ENCODE measurements at places on chromosomes 5 and 9.

GRCh38 chr5:57176350-57176857 is 2.5 kb downstream of the GPBP1 start:
- no peak for DNase-seq

GRCh38 chr5:107381189-107381856 is 289.4 kb downstream of the EFNA5 start:
- no peak for DNase-seq

DNA sequence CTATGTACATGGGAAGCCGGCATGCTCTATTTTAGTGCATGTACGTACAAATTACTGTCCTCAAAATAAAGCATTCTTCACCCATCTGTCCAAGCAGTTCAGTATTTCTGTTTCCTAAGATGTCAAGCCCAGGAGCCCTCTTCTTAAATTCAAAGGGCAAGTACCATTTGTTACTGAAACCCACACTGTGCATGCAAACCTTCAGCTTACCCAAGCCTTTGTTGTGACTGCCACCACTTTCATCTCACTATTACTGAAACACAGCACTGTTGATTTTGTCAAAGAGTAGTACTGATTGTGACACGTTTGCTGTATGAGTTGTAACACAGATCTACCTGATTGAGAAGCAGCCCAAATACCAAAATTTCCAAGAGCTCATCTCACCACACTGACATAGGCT is 390.4 kb upstream of the IZUMO3 start:
- no peak for DNase-seq

DNA sequence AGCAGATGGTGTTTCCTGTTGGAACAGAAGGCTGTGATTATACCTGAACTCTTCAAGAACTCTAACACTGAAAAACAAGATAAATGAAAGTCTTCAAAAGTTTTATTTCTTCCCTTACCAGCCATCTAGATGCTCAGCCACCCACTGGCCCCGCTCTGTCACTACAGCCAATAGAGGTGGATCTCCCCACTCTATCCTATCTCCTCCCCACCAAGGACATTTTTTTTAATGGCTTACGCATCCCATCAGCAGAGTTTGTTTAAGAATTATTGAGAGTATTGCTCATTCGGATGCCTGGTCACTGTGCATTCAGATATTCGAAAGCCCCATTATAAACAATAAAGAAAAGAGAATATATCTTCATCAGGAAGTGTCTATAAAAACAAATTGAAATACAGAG is 159.4 kb downstream of the RASEF start:
- no peak for DNase-seq

- no peak for DNase-seq
Measured at GRCh38 chr9:92035146-92035545, 80.1 kb downstream of the SPTLC1 start.

DNA sequence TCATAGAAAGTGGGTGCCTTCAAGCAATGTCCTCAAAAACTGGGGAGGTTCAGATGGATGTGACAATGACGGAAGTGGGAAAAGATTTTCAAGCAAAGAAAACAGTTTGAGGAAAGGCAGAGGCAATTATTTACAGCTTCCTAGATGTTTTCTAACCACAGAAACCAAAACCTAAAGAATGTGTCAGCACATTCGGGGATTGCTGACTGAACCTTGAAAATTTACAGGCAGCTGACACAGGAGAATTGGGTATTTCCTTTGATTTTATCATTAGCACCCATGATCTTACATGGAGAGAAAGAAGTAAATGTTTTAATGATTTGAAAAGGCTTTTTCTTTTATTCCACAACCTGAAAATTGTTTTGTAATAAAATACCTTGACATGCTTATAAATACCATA is 369.0 kb downstream of the ACTL7B start:
- no peak for DNase-seq

GRCh38 chr9:89168901-89169813 is 9.5 kb downstream of the SHC3 start:
- no peak for DNase-seq

DNA sequence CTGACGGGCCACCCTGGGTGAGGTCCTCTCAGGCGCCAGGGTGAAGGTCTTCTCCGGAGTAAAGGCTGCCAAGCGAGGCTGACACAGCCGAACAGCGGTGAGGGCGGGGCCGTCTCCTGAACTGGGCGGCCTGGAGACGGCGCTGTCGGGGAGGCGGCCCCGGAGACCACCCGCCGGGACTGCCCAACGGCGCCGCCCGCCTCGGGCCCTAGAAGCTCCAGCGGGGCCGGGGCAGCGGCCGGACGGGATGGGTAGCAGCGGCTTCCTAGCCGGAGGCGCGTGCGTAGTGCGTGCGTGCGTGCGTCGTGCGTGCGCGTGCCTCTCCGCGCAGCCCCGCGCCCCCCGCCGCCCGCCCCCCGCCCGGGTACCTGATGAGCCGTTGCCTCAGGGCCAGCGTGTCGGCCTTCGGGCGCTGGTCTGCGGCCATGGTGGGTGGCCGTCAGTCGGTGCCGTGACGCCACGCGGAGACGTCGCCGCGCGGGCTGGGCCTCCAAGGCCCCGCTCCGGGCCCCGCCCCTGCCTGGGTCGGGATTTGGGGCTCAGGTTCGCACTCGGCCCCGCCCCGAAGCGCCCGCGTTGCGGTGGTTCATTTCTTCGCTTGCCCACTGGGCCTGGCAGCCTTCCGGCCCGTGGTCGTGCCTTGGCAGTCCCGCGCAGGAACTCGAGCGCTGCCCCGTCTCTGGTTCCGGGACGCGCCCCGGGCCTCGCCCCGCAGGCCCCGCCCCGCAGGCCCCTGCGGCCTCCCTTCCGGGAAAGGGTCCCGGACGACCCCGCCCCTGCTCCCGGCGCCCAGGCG is at the start of gene PHYKPL:
Gene PHYKPL, minus strand, starts transcription at position 679 of the 796 bp plus-strand sequence. Its CDS starts 252 bp downstream, at position 427.
- DNase-seq, result peak; percentile 69

DNA sequence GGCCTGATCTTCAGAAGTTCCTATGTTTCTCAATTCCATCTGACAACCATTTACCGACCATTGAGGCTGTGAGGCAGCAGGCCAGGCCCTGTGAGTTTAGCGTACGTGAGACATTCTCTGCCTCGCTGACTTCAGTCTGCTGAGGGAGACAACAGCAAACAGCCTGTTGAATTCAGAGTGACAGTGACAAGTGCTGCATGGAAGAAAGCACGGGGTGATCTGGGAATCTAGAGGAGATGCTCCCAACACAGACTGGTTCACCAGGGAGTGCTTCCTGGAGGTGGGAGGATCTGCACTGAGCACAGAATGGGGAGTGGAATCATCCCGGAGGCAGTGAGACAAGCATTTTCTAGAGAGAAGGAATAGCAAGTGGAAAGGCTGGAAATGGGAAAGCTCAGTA is 10.0 kb upstream of the DDX41 start:
- no peak for DNase-seq

DNA sequence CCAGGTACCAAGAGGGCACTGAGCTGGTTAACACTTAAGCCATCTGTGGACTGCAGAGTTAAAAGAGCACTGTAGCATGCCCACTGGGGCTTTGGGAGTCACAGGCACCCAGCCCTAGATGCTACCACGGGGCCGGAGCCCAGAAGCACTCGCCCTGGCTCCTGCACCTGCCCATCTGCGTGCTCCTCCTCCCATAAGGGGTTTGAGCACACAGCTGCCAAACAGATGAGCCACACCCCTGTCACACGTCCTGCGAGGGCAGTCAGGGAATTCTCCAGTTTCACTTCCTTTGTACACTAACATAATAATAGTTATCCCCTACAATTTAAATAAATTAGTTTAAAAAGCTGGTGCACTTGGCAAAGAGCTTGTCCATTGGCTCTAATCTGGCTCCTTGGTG is 4.5 kb upstream of the PCA3 start:
- DNase-seq, result no peak

DNA sequence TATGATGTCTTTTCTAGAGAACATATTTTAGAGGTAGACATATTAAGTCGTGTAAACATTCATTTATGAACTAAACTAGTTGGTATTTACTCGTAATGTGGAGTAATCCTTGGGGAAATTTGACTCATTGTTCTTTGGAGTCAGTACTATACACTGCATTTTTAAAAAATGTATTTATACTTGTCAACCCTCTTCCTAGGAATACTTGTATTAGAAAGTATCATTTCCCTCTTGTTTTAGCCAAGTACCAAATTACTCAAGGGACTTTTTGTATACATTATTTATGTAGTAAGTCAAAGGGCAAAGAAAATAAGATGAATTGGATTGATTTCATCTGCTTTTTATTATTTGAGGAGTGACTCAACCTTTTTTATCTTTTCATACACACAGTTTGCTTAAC is 248.1 kb upstream of the IZUMO3 start:
- DNase-seq, result no peak

DNA sequence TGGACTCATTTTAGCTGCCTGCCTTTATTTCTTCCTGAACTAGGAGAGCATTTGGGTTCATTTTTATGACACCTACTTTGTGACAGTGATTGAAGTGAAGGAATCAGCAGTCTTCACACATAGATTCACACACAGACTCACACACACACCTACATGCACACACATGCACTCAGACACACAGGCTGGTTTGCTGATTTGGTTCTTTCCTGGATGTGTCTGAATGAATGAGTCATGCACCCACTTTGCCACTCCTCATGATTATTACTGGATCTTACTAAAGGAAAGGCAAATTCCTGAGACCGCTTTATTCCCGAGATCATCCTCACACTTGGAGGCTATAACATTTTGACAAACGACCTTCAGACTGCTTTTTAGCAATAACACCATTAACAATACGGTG is 529.5 kb downstream of the AGTPBP1 start:
- DNase-seq, result no peak

- DNase-seq, result no peak
Measured at GRCh38 chr5:148972974-148973374, 89.9 kb downstream of the SH3TC2 start.

DNA sequence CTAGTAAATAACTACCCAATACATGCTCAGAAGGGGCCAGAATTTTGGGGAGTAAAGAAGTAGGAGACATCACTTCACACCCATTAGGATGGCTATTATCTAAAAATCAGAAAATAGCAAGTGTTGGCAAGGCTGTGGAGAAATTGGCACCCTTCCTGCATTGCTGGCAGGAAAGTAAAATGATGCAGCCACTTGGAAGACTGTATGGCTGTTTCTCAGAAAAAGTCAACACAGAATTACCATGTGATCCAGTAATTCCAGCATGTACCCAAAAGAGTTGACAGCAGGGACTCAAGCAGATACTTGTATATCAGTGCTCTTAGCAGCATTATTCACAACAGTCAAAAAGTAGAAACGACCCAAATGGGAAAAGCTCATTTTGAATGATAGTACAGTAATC is 107.6 kb downstream of the APBA1 start:
- no peak for DNase-seq

DNA sequence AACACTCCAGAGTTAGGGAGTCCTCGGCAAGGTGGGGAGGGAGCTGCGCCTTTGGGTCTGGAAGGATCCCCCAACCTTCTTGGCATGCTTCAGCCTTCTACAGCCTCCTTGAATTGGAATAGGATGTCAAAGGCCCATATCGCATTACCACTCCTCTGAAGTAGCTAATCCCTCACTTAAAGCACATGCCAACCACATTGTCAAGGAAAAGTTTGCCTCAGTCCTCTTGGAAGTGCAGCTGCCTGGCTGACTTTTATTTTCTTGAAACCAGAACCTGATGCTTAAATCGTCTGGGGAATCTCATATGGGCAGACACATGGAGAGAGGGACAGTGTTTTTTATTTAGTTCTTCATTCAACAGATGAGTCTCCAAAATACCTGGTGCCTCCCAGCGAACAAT is 14.5 kb downstream of the CXCL14 start:
- no peak for DNase-seq

DNA sequence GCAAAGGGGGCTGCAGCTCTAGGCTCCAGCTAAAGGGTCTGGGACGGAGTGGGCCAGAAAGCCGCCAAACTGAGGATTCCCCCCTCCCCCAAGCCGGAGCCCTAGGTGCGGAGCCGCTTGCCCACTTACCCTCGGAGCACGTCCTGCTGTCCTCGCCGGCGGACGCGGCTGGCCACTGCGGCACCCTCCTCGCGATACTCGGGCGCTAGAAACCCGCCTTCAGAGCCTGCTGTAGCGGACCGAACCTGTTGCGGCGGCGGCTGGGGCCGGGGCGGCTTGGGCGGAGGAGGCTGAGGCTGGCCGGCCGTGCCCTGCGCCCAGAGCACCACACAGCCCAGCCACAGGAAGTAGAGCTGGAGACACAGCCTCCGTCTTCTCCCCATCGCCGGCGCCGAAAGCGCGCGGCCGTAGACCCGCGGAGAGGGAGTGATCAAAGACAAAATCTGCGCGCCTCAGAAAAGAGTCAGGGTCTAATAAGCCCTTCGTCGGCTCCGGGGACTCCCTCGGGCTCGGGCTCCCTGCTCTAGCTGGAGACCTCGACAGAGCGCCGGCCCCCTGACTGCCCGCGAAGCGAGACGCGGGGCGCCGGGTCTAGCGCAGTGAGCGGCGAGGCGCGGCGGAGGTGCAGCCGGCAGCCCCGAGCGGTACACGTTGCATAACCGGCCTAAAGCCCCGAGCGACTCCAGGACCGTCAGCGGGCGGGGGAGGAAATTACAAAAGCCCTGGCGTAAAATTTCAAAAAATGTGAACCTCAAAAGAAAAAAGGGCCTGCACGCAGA is 635 bp downstream of the FBN2 start:
- no peak for DNase-seq

DNA sequence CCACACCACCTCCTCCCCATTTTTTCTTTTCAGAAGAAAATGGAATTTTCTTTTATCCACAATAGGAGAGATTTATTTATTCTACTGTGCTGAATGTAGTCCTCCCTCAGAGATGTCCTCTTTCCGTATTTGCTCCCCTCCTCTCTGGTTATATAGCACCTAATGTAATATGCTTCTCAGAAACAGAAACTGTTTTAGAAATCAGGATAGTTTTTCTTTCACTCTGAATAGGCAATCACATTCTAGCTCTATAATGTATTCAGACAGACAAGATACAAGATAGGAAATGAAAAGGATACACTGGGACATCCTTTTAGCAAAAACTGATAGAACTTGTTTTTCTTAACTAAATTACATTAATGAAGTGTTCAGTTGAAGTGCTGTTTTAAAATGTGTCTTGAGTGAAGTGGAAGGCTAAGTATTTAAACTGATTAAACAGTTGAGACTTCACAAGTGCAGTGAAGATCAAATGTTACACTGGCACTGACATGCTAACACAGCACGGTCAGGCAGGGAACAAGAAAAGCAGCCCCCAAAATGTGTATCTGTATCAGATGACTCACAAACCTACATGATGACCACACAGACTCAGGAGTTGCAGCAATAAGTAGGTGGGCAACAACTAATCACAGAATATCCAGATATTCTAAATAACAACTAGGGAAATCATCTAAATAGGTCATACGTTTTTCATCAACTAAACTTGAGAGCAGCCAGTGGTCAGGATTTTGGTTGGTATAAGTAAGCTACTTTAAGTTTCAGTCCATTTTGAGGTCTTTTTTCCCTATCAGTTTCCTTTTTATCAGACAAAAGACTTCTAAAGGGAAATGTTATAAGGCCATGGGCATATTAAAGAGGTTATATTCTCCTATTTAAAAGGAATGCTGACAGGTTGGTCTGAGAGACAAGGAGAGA is 260.4 kb downstream of the MLLT3 start:
- DNase-seq, result no peak

DNA sequence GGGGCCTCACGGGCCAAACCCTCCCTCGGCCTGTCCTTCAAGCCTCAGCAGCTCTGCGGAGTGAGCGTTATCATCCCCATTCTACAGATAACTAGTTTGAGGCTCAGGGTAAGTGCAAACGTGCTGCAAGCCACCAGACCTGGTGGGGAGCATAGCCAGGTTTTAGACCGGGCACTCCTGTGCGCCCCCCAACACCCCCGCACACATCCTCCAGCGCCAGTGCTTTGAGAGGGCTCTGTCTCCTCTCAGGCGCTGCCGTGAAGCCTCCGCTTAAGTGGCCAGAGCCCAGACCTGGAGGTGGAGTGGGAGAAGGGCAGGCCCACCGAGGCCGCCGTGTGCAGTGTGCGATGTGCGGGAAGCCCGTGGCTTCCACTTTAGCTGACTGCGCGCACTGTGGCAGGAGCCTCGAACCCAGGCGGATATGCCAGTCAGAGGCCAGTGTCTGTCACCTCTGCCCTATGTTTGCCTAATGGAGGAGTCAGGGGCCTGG is 1.6 kb upstream of the MGAT1 start:
- DNase-seq, result no peak
